ENCODE measurements at places on chromosomes 12 and 14.

DNA sequence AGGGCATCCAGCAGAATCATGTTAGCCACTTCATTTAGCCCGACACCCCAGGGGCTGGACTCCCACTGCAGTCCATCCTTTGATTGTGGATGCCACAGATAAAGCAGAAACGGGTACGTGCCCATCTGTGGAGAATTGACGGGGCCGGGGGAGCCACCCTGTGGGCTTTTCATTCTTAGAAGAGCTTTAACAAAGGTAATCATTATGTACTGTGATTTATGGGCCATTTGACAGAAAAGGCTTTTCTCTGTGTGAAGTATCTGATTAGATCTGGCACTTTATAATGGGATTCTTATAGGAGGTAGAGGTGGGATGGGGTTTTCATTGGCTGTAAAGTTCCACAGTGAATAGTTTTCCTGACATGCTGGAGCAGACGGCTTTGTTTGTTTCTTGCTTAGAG, 40.4 kb downstream of the AACS start:
- DNase-seq, result no peak

DNA sequence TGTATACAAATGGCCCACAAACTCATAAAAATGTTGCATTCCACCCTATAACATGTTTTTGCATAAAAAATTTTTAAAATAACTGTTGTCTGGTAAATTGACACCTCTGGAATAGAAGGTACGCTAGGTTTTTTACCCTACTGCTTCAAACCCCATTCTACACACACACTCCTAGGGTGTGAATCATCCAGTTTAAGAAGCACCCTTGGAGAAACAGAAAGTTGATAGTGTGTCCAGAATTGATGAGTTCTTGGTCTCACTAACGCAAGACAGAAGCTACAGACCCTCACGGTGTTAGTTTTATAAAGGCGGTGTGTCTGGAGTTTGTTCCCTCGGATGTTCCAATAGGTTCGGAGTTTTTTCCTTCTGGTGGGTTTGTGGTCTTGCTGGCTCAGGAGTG, 158.5 kb downstream of the KLRB1 start:
- DNase-seq, result no peak

GRCh38 chr12:124475295-124476010, 92.0 kb downstream of the NCOR2 start:
- DNase-seq, result no peak

DNA sequence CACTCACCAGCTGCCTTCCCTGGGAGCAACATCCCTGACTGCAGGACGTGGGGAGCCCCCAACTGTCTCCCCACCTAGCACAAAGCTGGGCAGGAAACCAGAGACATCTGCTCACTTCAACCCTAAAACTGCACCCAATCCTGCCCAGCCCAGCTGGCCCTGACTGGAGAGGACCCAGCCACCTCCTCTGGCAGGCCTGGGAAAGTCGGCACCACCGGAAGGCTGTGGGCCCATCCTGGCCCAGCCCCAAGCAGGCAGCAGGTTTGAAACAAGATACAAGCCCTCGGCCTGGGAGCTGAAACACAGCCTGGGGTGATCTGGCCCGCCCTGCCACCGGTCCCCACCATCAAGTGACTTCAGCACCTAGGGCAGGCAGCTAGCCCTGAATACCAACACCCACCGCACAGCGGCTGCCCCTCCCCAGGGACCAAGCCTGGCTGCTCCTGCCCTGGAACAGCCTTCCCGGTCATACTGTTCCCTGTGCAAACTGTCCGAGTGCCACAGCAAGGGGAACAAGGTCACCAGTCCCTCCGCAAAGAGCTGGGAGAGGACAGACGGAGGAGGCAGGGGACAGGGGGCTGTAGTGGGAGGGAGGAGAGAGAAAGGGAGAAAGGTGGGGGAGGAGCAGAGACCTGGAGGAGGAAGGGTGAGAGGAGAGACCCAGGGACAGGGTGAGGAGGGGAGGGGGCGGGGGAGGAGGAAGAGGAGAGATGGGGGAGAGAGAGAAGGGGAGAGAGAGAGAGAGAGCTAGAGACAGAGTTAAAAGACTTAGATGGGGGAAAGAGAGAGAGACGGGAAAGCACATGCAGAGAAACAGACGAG, 115.7 kb downstream of the RFLNA start:
- no peak for DNase-seq

GRCh38 chr12:54216797-54217661, 28.2 kb upstream of the SMUG1 start:
- peak; percentile 34 for DNase-seq

DNA sequence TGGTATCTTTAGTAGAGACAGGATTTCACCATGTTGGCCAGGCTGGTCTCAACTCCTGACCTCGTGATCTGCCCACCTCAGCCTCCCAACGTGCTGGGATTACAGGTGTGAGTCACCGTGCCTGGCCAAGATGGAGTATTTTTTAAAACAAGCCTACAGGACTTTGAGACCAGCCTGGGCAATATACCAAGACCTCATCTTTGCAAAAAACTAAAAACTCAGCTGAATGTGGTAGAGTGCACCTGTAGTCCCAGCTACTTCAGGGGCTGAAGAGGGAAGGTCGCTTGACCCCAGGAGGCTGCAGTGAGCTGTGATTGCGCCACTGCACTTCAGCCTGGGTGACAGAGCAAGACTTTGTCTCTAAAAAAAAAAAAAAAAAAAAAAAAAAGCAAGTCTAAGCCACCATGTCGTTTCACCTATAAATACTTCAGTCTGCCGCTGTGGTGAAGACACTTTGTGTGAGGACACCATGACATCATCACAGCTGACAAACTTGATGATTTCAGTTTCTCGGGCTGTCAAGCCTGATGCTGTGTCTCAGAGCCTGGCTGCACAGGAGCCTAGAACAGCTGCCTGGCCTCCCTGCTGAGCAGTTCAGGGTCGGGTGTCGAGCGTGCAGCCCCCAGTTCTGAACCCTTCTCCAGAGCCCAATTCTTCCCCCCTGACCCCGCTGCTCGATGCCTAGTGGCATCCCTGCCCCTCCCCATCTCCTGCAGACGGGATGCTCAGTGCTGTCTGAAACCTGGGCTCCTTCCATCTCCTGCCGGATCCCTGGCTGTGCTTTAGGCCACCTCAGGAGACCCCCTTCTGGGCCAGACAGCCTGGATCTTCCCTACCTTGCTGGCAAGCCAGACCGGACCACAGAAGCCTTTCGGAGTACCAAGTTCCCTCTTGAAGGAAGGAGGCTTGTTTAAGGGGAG, 119.2 kb upstream of the EVL start:
- DNase-seq, result no peak

GRCh38 chr12:92408072-92408900, 262.6 kb upstream of the BTG1 start:
- no peak for DNase-seq

GRCh38 chr12:111445726-111446581, 40.2 kb downstream of the SH2B3 start:
- no peak for DNase-seq

GRCh38 chr12:91680864-91681263, 464.8 kb downstream of the BTG1 start:
- DNase-seq, result no peak

DNA sequence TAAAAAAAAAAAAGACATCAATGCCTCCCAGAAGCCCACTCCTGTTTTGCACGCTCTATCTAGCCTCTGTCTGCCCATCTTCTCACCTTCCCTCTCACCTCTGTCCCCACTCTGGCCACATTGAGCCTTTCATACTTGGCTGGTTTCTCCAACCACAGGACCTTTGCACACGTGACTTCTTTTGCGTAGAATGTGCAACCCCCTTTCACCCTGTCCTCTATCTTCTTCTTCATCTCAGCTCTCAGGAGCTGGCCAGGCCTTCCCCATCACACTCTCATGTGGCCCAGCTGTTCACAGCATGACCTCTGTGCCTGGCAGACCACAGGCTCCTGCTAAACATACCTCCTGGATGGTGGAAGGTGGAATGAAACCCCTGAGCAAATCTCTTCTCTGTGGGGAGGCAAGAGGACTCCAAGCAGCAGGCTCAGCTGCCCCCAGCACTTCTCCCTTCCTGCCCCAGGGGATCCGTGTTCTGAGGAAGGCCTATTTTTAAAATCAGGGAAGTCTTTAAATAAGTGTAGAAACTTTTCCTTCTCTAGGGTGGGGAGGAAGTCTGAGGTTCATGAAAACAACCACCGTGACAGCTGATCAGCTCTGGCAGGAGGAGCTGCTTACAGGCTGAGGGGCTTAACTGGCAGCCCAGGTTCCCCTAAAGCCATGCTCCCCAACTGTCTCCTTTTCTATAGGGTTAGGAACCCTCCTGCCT, 11.6 kb downstream of the HVCN1 start:
- DNase-seq, result no peak

DNA sequence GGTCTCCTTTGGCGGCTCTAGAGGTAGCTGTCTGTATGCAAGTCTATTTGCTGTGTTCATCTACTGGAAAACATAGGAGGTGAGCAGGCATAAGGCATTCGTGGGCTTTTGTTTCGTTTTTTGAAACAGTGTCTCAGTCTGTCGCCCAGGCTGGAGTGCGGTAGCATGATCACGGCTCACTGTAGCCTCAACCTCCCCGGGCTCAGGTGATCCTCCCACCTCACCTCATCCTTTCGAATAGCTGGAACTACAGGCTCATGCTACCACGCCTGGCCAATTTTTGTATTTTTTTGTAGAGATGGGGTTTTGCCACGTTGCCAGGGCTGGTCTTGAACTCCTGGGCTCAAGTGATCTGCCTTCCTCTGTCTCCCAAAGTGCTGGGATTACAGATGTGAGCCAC, 27.5 kb downstream of the FLVCR2 start:
- no peak for DNase-seq

GRCh38 chr14:38038986-38039385, 168.7 kb upstream of the SSTR1 start:
- DNase-seq, result no peak

DNA sequence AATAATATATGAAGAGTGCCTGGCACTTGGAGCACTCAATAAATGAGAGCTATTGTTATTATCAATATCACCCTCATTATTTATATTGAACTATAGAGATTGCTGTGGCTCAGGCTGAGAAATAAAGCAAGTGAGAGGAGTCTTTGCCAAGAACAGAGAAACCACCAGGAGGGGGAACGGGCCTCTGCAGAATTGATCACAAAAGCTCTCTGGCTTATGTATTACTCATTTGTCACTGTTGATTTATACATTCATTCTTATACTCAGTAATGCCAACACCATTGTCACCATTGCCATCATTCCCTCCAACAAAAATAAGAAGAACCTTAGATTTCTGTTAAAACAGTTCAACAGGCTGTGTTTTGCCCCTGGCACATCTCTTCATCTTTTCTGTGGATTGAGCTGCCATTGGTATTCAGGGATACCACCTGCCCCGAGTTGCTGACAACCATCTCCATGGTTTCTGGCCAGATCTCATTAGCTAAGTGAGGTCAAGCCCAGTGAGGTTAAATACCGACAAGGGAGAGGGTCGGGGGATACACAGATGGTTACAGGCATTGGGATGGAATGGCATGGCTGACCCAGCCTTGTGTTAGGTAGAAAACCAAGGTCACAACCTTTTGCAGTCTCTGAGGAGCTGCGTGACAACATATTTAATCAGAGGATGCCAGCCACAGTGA, 21.8 kb upstream of the PCNX1 start:
- DNase-seq, result no peak

GRCh38 chr14:80095623-80096022, 115.7 kb downstream of the DIO2 start:
- DNase-seq, result no peak

- no peak for DNase-seq
Measured at GRCh38 chr12:80178846-80179245, 79.5 kb downstream of the OTOGL start.

DNA sequence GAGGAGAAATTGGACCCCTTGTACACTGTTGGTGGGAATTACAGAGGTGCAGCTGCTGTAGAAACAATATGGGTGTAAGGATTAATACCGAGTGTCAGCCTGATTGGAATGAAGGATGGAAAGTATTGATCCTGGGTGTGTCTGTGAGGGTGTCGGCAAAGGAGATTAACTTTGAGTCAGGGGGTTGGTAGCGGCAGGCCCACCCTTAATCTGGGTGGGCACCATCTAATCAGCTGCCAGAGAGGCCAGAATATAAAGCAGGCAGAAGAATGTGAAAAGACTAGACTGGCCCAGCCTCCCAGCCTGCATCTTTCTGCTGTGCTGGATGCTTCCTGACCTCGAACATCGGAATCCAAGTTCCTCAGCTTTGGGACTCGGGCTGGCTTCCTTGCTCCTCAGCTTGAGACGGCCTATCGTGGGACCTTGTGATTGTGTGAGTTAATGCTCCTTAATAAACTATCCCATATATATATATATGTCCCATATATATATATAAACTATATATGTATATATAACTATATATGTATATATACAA, 38.4 kb upstream of the PPP2R5C start:
- DNase-seq, result no peak

DNA sequence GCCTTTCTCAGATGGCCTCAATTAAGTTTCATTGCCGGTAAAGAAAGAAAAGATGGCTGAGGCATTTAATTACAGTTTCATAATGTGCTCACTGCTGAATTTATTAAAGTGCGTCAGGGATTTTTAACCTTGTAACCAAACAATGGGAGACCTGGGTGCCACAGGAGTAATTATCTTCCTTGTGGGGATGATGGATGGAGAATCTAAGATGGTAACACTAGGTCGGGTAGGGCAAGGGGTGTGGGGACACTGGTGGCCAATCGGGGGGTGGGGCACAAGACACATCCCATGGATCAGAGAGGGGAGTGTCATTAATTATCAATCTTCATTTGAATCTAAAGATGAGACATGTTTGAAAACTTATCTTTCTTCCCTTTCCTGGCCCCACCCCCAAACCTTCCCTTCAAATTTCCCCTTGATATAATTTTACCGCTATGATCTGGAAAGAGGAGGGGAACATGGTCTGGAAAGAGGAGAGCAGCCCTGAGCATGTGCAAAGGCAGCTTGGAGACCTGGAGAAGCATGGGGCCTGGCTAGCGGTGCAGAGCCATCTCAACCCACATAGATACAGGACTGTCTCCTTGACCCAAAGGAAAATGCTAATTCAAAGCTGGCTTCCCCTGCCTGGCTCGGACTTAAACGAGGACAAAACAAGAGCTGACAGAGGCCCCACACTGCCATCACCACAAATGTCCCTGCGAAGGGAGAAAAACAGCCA, 231.3 kb upstream of the NOS1 start:
- no peak for DNase-seq

- DNase-seq, result no peak
Measured at GRCh38 chr12:39638840-39639239, 19.2 kb upstream of the ABCD2 start.

GRCh38 chr12:66352197-66352596, 49.9 kb downstream of the HELB start:
- DNase-seq, result peak; percentile 12

- DNase-seq, result no peak
Measured at GRCh38 chr12:3061059-3061458, 16.1 kb upstream of the TSPAN9 start.

DNA sequence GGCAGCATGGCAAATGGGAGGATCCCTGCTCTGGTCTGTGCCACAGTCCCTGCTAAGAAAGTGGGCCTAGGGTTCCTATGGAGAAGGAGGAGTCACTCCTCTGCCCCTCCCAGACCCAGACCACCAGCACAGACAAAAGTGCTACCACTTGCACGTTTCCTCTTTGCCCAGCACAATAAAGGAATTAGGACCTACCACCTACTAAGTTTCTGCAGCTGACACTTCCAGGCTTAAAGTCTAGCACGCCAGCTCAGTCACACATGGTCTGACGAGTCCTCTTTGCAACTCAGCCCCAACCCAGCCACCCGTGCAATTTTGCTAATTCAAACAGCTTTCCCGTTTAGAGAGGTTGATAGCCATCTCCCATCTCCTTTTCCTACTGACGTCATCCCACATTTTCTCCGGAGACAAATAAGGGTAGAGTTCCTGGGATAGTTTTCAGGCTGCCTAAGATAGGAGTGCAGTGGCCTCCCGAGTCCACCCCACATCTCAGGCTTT, 66.2 kb upstream of the PTGR2 start:
- DNase-seq, result no peak

- peak; percentile 5 for DNase-seq
Measured at GRCh38 chr12:54993181-54993835, 8.7 kb upstream of the TESPA1 start.
